Left cardiac atrium (tissue), 4 donors: ENCODE measurements at places on chromosomes 7 and 10. TPM values are rescaled to one million over a fixed set of nuclear protein-coding genes. Genes with fewer than 3 reads are reported as not detected.

DNA sequence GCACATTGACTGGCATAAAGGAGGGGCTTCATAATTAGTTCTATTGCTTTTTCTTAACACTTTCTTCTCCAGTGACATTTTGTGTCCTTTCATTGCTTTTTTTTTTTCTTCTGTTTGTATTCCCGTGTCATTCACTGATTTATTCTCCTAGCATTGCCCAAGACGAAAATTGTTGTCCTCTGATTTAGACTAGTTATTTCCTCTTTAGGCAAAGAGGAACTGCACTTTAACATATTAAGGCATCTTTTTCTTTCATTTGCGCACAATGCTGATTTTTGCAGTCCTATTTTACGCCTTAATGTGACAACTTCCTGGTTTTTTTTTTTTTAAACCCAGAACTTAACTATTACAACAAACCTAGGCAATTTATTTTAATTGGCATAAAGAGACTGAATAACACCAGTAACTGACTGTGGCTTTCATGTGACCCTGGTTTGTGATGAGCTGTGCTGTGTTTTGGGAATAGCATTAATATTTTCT is 39.7 kb downstream of the ARID5B start:
- no peak for DNase-seq

DNA sequence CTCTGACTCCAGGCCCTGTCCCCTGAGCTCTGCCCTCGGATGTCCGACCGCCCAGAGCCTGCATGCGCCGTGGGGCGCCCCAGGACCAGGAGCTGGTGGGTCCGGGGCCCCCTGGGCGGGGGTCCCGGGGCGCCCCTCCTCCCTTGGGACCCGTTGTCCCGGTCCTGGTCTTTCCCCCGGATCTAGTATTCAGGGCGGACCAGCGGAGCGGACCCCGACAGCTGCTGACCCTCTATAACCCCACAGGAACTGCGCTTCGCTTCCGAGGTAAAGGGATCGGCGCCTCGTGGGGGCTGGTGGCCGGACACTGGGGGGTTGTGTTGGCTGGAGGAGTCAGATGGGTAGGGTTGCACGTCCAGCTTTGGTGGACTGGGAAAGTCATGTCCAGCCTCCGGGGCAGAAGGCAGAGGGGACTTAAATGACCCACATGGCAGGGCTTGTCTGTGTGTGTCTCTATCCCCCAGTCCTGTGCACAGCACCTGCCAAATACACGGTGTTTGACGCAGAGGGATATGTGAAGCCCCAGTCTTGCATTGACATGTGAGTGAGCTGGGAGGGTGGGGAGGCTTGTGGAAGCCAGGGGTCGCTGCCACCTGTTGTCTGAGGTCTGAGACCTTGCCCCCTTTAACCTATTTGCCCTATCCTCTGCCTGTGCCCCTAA is 520 bp downstream of the MOSPD3 start:
- DNase-seq = no peak

The ITGB1 gene
- 660 TPM for total RNA-seq

GRCh38 chr7:106415433-106415832 is 130.7 kb upstream of the NAMPT start:
- no peak for DNase-seq

The FLNC gene
- total RNA-seq = 257 TPM

GRCh38 chr7:44469461-44470134 is 20.9 kb downstream of the NUDCD3 start:
- DNase-seq = no peak

GRCh38 chr10:24457661-24458318 is 248.9 kb downstream of the KIAA1217 start:
- DNase-seq = no peak

GRCh38 chr7:84735677-84736076 is 451.2 kb downstream of the SEMA3D start:
- DNase-seq = no peak

GRCh38 chr10:44422570-44423101 is 37.7 kb upstream of the CXCL12 start:
- no peak for DNase-seq

GRCh38 chr7:41629711-41630111 is 73.2 kb downstream of the INHBA start:
- no peak for DNase-seq

The NODAL gene
- total RNA-seq = not detected

- DNase-seq = no peak
Observed at GRCh38 chr7:34718867-34719266, 60.8 kb downstream of the NPSR1 start.

The HEPACAM2 gene
- total RNA-seq = not detected

GRCh38 chr10:55551603-55552002 is 750.6 kb upstream of the PCDH15 start:
- no peak for DNase-seq

DNA sequence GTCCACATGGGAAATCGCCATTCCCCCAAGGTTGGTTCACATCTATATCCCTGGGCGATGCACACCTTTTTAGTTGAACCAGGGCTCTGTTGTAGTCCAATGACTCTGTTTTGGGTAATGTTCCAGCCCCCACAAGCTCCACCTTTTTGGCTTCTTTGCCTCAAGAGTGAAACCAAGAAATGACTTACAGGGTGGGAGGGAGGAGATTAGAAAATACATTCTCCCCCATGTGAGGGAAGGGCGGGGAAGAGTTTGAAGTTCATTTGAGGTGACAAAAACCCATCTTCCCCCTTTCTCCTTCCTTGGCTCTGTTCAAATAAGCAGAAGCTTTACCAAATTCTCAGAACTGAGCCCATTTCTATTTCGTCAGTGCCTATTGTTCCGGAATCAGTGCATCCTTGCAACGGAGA is 82.8 kb downstream of the GATA3 start:
- DNase-seq = no peak

- no peak for DNase-seq
Observed at GRCh38 chr7:97118306-97118917, 914 bp downstream of the SDHAF3 start.

DNA sequence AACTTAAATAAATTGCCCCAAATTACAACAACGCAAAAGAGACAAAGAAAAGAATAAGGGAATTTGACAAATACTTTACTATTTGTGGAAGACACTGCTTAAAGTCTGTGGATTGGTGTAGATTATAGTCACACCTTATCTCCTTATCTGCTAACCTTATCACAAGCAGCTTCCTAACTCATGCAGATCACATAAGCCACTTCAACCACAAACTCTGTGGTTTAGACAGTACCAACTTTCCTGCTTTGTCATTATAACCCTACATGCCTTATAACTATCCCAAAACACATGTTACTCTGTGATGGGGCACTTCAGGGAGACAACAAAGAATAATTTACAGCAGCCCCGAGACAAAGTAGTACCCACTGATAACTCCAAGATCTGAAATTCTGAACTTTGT is 41.5 kb upstream of the PPP3CB start:
- no peak for DNase-seq

DNA sequence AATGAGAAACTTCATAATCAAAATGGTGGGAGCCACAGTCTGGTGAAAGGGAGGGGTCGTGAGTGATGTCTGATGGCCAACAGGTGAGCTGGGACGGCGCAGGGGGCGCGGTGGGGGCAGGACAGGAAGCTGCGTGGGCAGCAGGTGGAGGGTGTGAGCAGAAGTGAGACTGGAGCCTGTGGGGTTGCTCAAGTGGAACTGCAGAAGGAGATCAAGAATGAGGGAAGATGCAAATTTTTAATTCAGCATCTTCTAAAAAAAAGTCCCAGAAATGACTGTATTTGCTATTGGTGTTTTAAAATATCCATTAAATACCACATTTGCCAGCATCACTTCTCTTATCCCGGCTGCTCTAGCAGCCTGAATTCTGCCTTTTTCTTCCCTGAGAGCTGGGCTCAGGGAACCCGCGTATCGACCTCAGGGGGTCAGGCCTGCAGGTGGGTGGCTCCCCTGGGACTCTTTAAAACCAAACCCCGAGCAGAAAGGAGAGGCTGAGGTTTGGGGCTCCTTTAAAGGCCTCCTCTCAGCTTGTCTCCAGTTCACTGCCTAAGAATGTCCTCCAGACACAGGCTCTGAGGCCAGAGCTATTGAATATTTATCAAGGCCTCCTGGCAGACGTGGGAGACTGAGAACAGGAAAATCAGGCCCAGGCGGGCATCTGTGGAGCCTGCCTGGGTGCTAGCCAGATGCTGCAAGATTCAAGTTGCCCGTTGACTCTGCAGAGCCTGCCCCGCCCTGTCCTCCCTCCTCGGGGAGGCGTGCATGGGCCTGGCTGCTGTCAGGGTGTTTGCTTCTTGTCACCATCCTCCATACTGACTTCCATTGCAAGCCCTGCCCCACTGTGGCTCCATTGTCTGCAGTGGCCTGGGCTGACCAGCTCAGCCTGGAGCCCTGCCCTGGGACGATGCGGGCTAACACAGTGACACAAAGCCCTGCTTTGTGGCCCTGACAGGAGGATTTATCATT is 53.9 kb downstream of the SYPL1 start:
- no peak for DNase-seq

- no peak for DNase-seq
Observed at GRCh38 chr10:113476191-113476590, 76.7 kb upstream of the HABP2 start.

- DNase-seq = no peak
Observed at GRCh38 chr10:12716042-12716441, 285.5 kb downstream of the CCDC3 start.

DNA sequence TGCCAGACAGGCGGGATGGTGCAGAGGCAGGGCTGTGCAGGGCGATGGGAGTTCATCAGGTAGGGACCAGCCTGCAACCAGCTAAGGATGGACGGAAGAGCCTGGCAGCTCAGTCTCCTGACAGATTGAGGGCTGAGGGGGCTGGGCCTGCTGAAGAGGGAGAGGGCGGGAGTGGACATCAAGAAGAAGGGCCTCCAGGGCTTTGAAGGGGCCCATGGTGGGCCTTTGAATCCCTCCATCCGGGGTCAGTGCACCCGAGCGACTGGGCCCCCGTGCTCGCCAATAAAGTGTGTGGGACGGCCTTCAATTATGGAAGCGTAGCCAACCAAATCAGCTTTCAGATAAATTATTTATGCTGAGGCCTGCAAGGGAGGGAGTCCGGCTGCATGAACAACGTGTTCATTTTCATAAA is 431.2 kb downstream of the RPS24 start:
- DNase-seq = no peak

GRCh38 chr7:155184923-155185322 is 112.8 kb upstream of the INSIG1 start:
- no peak for DNase-seq

The HBP1 gene
- 58.8 TPM for total RNA-seq

DNA sequence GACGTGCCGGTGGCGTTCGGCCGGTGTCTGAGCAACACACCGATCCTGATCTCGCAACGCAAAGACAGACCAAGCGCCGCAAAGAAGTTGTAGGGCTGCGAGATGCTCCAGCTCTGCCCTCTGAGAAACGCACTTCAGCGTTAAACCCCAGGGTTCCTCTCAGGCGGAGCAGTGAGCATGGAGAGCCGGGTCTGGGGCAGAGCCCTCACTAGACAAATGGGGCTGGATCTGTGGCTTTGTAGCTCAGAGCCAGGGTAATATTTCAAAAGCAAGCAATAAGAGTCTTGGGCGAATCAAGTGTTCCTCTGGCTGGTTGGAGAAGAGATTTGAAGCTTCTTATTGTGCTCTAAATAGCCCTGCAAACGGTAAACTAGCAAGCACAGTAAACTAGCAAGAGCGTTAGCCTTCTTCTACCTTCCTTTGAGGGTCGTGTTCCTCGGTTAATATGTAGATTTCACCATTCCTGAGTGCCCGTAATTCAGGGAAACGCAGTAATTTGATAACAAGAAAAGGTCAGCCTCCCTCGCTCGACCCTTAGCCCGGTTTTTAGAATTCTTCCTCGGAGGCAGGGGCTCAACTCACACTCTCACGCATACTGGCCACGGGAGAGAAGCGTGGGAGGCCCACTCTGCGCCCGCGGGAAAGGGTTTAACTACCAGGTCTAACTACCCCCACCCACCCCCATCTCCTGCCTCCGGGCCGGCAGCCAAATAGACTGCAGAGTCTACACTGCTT is 6.7 kb downstream of the SKAP2 start:
- no peak for DNase-seq

DNA sequence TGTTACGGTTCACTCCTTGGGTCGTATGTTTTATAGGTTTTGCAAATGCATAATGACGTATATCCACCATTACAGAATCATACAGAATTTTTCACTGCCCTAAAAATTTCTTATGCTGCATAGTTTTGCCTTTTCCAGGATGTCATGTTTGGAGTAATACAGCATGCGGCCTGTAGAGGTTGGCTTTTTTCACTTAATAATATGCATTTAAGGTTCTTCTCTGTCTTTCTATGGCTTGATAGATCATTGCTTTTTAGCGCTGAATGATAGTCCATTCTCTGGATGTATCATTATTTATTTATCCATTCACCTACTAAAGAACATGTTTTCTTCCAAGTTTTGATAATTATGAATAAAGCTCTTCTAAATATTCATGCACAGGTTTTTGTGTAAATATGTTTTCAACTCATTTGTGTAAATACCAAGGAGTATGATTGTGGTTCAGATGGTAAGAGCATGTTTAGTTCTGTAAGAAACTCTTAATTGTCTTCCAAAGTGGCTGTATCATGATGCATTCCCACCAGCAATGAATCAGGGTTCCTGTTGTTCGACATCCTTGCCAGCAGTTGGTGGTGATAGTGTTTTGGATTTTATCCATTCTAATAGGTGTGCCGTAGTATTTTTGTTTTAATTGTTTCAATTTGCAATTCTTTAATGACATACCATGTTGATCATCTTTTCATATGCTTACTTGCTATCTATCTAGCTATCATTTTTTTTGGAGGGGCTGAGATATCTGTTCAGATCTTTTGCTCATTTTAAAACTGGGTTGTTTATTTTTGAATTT is 531.2 kb upstream of the GHITM start:
- no peak for DNase-seq

GRCh38 chr7:131276190-131276589 is 51.5 kb upstream of the MKLN1 start:
- DNase-seq = no peak

The PRKG1 gene
- 34.7 TPM for total RNA-seq

The LIPK gene
- not detected for total RNA-seq

The HOXA2 gene
- 0.38 TPM for total RNA-seq

The DNA2 gene
- total RNA-seq = 3.9 TPM

DNA sequence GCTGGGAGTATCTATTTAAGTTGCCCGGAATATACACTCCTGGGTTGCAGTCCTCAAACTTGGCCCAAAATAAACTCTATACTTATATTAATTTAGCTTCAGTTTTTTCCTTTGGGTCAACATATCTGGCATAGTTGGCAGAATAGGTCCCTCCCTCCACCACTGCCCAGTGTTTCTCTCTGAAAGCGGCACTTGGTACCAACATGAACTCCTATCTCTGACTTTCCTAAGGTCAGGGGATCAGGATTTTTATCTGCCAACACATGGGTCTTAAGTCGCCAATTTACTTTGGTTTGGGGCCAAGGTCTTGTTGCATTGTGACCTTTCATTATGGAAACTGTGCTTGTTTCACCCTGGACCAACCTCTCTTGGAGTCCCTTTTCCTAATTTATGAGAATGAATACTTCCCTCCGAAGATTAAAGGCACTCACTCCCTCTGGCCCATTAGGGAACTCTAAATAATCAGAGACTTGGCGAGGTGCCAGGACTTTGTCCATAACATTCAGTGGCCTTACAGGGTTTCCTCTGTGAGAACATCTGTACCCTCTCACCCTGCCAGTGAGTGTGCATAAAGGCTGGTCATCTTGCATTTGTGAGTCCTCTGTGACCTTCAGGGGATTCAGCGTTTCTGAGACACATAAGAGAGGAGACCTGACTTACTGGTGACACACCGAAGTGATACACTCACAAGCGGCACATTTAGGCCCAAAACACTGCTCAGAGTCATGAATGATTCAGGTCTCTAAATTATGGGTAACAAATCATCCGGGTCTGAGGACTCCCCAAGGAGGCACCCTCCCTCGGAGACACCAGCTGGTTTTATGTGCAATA is 19.7 kb upstream of the FKBP9 start:
- DNase-seq = peak; percentile 76
